IMR-90 (cell line): ENCODE measurements at places on chromosomes 6 and 20. TPM values are rescaled to one million over a fixed set of nuclear protein-coding genes. Genes with fewer than 3 reads are reported as not detected.
A peak's percentile ranks its signal among the peaks of the same experiment; 100 is the strongest.

Gene DCDC2
- total RNA-seq: not detected in 2 replicates

Gene HLA-DRB5
- total RNA-seq: not detected in 2 replicates

Gene HLA-DRA
- total RNA-seq: not detected in 2 replicates

DNA sequence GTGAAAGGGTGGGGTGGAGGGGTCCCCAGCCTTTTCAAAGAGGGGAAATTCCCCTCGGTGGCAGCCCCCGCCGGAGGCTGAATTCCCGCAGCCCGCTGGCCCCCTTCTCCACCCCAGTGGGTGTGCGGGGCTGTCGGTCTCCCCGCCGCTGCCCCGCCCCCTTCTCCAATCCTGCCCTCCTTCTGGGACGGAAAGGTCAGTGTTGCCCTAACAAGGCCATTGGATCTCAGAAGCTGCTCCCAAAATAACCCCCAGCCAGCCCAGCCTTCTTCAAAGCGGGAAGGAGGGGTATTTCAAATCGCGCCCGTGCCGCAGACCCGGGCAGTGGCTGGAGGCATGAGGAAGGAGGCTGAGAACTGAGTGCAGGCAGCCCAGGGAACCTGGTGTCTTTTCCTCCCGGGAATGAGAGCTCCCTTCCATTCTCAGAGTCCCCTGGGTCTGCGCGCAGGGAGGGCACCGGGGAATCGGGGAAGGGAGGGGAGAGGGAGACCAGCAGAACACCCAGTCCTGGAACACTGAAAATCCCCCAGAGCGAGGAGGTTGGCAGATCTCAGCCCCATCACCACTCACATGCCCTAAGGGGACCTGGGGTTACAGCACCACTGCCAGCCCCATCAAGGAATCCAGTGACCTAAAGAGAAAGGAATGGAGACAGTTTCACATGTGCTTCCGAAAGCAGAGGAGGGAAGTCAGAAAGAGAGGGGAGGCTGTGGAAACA lies at the start of gene JPH2:
TSS of gene JPH2 (minus strand) at position 135 of the 718 bp plus-strand sequence. CDS start 483 bp downstream, outside the sequence.
- DNase-seq: peak; percentile 67

- DNase-seq: peak; percentile 23
These were observed 85.8 kb downstream of the ZFP64 start for GRCh38 chr20:52105442-52106422.

Gene GPR6
- total RNA-seq: not detected in 2 replicates

Gene DDX43
- under 0.01 TPM in 1 of 2 replicates, not detected in the other for total RNA-seq

Gene KIAA0408
- total RNA-seq: 0.83 and 0.90 TPM in 2 replicates

DNA sequence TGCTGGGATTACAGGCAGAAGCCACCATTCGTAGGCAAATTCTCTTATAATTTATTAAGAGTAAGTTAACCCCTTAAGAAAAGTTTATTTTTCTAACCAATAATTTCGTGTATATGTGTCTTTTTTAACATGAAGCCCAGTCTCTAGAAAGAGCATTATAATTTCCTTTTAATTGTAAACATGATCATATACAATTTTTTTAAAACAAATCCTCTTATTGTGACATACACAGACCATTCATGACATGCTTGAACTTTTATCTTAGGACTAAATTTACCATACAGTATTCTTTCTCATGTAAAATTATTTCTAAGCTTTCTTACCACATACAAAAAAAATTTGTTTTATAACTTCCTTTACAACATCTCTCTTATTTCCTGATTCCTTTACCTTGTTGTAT lies 6.7 kb downstream of the ACOT13 start:
- no peak for DNase-seq

GRCh38 chr20:26216025-26216424 lies 519.4 kb upstream of the ZNF337 start:
- peak; percentile 20 for DNase-seq
